GM23338 (cell line): ENCODE measurements at places on chromosomes 5 and 9. TPM values are rescaled to one million over a fixed set of nuclear protein-coding genes. Genes with fewer than 3 reads are reported as not detected.

DNA sequence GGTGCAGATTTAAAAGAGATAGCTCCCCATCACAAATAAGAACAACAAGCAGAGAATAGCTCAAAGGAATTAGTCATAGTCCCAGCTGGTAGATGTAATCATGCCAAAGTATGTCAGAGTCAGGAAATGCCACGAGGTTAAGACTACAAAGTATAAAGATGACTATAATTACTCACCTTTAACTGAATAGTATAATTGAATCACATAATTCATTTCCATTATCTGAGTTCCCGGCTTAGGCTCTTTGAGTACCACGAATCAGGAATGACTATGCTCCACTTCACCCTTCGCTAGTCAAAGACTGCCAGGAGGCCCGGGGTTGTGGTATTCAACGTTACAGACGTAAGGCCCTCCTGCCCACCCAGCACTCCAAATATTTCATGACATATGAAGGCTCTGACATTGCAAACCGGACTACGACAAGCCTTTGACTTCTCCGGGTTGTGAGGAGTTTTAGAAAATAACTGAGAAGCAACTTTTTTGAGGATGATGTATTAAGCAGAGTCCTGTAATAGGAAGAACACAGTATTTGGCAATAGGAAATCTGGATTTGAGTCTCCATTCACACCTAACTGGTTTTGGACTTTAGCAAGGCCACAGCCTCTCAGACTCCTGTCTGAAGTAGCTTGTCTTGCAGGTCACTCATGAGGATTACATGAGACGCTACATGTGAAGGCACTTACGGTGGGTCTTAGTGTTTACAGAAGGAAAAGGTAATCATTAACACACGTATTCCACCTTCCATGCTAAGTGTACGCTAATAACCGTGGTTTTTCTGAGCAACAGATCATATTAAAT is 64.6 kb downstream of the ENC1 start:
- no peaks in the 10 kb centered on the region for H3K27me3 ChIP-seq
- H3K36me3 ChIP-seq, result no peaks in the 10 kb centered on the region
- no peak for DNase-seq
- H3K4me3 ChIP-seq, result no peak overlapping the region

- H3K4me1 ChIP-seq, result no peaks in the 10 kb centered on the region
- no peaks in the 10 kb centered on the region for H3K27me3 ChIP-seq
- no peak overlapping the region for H3K4me3 ChIP-seq
- no peak for DNase-seq
Measured at GRCh38 chr5:163758283-163758711, 252.9 kb downstream of the MAT2B start.

GRCh38 chr5:113230711-113231652 is 203.8 kb downstream of the TSSK1B start:
- no peaks in the 10 kb centered on the region for H3K36me3 ChIP-seq
- no peaks in the 10 kb centered on the region for H3K27me3 ChIP-seq
- peaks cover 27% of the 10 kb centered on the region for H3K4me1 ChIP-seq
- DNase-seq, result peak; percentile 39
- no peak overlapping the region; the same call in 1 of the 2 replicates for H3K27ac ChIP-seq

DNA sequence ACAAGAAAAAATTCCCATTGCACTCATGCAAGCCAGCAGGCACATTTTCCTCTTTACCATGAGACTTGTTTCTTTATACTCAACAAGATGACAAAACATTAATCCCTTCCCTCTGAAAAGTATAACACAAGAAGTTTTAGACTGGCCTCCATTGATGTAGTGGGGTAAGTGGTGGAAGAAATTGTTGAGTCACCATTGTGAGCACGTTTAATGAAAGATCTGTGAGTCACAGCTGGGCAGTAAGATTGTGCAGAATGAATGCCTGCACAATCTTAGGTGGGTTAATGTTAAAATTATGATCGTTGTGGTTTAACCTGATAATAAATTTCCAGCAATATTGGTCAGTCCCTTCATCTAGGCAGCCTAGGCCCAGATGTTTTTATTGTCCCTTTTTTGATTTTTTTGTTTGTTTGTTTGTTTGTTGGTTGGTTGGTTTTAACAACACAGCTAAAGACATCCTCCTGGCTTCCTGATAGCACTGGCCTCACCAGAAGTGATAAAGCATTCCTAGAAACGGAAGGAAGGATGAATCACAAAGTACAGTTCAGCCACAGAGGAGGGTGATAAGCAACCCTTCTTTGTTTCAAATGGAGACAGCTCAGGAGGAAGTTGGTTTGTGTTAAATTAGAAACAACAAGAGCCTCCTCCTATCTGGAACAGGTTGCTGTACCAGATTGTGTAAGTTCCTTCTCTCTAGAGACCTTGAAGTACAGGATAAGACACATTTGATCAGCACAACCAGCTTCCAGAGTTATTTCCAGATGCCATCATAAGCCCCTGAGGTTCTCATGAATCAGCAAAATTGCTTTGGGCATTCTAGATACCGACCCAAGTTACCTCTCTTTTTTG is 40.3 kb downstream of the SLC24A2 start:
- H3K27ac ChIP-seq, result no peak overlapping the region
- H3K36me3 ChIP-seq, result no peaks in the 10 kb centered on the region
- no peak overlapping the region for H3K4me3 ChIP-seq

DNA sequence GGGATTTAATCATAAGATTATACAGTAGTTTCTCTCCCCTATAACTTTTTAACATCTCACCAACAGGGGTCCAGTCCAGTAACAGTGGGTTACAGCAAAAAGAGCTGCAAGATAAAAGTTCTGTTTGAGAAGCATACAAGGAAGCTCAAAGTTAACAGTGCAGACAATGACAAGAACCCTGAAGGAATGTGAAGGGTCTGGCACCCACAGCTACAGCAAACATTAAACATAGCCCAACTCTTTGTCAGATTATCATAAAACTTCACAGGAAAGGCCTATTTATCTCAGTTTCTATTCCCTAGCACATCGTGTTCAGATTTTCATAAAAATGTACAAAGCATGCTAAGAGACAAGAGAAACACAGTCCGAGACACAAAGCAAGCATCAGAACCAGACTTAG is 309.4 kb downstream of the DIRAS2 start:
- H3K27ac ChIP-seq, result no peak overlapping the region
- no peaks in the 10 kb centered on the region for H3K36me3 ChIP-seq
- H3K4me1 ChIP-seq, result peaks cover 22% of the 10 kb centered on the region
- H3K4me3 ChIP-seq, result no peak overlapping the region

- DNase-seq, result peak; percentile 53
- H3K4me1 ChIP-seq, result no peaks in the 10 kb centered on the region; the same call in 1 of the 2 replicates
- H3K36me3 ChIP-seq, result no peaks in the 10 kb centered on the region
Measured at GRCh38 chr9:90458485-90458884, 184.1 kb downstream of the DIRAS2 start.

DNA sequence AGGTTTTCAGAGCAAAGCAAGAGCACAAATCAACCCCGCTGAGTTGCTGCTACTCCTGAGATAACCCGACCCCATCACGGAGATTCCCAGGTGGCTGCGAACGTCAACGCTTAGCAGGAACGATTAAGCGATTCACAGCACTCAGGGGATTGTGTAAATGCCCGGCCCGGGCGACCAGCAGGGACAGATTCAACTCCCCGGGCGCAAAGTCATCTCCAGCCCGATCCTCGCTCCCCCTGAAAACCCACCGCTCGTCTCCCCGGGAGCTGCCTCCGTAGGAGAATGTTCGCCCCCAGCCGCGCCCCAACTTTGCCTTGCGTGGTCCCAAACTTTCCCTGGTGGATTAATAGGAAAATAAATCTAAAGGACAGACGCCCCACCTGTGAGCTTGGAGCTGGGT is 685 bp downstream of the SLC24A2 start:
- H3K36me3 ChIP-seq, result no peaks in the 10 kb centered on the region
- peaks cover 53% of the 10 kb centered on the region for H3K27me3 ChIP-seq

DNA sequence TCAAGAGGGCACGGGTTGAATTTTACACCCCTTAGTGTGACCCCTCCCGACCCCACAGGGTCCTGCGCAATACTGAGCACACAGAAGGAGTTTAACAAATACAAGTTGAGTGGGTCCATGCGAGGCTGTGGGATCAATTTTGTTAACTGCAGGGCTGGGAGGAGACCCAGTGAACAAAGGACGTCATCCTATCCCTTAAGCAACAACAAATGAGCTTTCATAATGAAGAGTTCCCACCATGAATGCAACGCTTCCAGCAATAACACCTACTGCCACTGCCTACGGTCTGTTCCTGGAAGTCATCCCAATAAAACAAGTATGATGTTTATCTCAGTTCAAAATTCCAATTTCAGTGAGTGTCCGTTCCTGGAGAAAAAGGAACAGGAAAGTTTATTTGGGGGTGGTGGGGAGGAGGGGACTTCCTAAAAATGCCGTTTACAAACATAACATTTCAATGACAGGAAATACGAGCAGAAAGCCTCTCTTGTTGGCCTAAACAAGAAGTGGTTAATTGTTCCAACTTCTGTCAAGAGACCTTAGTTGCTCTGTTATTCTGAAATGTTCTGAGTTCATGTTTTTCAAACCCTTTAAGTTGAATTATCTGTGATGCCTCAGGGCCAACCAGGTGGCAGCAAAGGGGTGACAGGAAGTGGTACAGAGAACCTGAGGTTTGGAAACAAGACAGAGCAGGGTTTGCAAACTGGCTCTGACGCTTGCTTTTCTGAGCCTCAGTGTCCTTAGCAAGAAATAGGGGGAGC is 65.8 kb upstream of the PLPP6 start:
- H3K27ac ChIP-seq, result no peak overlapping the region
- no peak for DNase-seq
- H3K36me3 ChIP-seq, result no peaks in the 10 kb centered on the region
- H3K4me1 ChIP-seq, result peaks cover 18% of the 10 kb centered on the region

DNA sequence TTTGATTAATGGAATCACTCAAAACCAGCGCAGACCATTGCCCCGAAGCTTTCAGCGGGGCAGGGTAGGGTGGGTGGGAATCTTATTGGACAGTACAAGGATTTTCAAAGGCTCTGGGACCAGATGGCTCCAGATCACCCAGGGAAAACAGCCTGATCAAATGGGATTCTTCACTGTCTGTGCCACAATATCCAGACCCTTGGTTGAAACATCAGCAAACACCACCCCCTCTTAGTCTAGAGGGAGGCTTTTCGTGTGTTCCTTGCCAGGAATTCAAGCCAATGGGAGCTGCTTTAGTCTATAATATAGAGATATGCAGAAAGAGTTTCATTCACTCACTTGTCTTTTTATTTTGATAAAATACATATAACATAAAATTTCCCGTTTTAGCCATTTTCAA is 1.7 kb downstream of the GFI1B start:
- peaks cover 18% of the 10 kb centered on the region for H3K27me3 ChIP-seq
- DNase-seq, result no peak
- H3K4me1 ChIP-seq, result peaks cover 11% of the 10 kb centered on the region; the same call in 1 of the 2 replicates
- no peak overlapping the region for H3K27ac ChIP-seq
- no peaks in the 10 kb centered on the region for H3K36me3 ChIP-seq

GRCh38 chr5:149011084-149011483 is 51.8 kb downstream of the SH3TC2 start:
- no peak overlapping the region for H3K27ac ChIP-seq
- no peak overlapping the region for H3K4me3 ChIP-seq
- no peaks in the 10 kb centered on the region for H3K4me1 ChIP-seq

DNA sequence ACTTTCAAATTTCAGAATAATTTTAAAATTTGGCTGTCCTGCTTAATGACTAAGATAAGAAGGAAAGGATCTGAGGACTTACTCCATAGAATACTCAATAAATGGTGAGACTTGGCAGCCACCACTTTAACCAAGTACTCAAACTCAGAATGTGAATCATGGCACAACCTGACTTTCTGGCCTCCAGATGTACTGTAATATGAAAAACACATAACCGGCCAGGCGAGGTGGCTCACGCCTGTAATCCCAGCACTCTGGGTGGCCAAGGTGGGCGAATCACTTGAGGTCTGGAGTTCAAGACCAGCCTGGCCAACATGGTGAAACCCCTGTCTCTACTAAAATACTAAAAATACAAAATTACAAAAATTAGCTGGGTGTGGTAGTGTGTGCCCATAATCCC is 10.0 kb upstream of the MARCHF6 start:
- peaks cover 11% of the 10 kb centered on the region for H3K4me1 ChIP-seq
- no peak overlapping the region for H3K27ac ChIP-seq
- DNase-seq, result no peak
- H3K27me3 ChIP-seq, result no peaks in the 10 kb centered on the region

DNA sequence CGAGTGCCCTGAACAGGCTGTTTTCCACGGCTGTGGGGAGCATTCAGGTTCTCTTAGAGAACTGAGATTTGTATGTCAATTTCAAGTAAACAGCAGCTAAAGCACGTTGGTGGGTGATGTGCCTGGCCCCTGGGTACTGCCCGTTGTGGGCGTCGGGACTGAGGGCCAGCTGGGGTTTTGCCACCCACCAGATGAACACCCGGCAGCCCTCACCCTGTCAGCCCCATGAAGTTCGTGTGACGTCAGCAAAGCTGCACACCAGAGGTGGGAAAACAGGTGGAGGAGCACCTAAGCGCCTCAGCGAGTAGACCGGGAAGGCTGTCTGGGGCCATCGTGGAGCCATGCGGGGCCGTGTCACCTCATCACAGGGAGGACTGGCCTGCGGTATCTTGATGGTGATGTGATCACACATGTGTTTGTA is 9.2 kb downstream of the CEP72 start:
- DNase-seq, result no peak
- H3K4me1 ChIP-seq, result no peaks in the 10 kb centered on the region
- no peaks in the 10 kb centered on the region for H3K27me3 ChIP-seq

- H3K27ac ChIP-seq, result no peak overlapping the region
- no peaks in the 10 kb centered on the region for H3K36me3 ChIP-seq
- no peaks in the 10 kb centered on the region for H3K27me3 ChIP-seq
Measured at GRCh38 chr5:102796498-102796897, 41.4 kb downstream of the PAM start.

The RAB3C gene
- 11.7 and 15.0 TPM in 2 replicates for total RNA-seq

The CNTFR gene
- total RNA-seq, result 1.1 and 1.9 TPM in 2 replicates

The EMB gene
- total RNA-seq, result 35.5 and 40.0 TPM in 2 replicates

The IL33 gene
- total RNA-seq, result not detected in 2 replicates

The SPARC gene
- 203 and 218 TPM in 2 replicates for total RNA-seq
